ENCODE measurements at places on chromosomes 12 and 14. TPM values are rescaled to one million over a fixed set of nuclear protein-coding genes. Genes with fewer than 3 reads are reported as not detected.

GRCh38 chr12:54579258-54579657 lies 9.2 kb downstream of the PPP1R1A start:
- H3K27me3 ChIP-seq = peaks cover 12% of the 10 kb centered on the region
- no peaks in the 10 kb centered on the region for H3K4me1 ChIP-seq
- no peak overlapping the region for H3K4me3 ChIP-seq

DNA sequence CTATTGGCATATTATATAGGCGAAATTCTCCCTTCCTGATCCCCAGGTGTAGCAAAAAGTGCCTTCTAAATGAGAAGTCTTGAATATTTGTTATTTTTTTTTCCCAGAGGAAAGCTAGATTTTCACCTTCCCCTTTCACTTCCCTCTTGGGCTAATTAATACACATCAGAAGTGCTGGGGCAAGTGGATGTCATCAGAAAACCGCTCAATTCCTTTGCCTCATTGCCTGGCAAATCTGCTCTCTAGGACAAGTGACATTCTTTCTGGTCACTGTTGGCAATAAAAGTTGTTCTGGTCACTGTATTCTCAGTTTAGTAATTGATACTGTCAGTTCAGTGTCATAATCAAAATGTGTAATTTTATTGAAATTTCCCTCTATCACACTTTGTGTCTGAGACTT lies 174.5 kb downstream of the ETNK1 start:
- no peak overlapping the region for H3K27ac ChIP-seq
- H3K36me3 ChIP-seq = no peaks in the 10 kb centered on the region
- H3K27me3 ChIP-seq = no peaks in the 10 kb centered on the region
- no peak overlapping the region for H3K4me3 ChIP-seq

- H3K4me3 ChIP-seq = no peak overlapping the region
- H3K36me3 ChIP-seq = no peaks in the 10 kb centered on the region
- peaks cover 9% of the 10 kb centered on the region for H3K4me1 ChIP-seq
- H3K27me3 ChIP-seq = no peaks in the 10 kb centered on the region
These were observed 355.6 kb upstream of the KITLG start for GRCh38 chr12:88935856-88936255.

GRCh38 chr14:97634751-97635150 lies 837.6 kb downstream of the VRK1 start:
- H3K4me1 ChIP-seq = no peaks in the 10 kb centered on the region
- H3K27ac ChIP-seq = no peak overlapping the region

GRCh38 chr12:109264095-109264942 lies 44.8 kb downstream of the FOXN4 start:
- no peaks in the 10 kb centered on the region for H3K27me3 ChIP-seq
- no peaks in the 10 kb centered on the region for H3K4me1 ChIP-seq
- DNase-seq = peak; percentile 96
- no peaks in the 10 kb centered on the region for H3K36me3 ChIP-seq
- no peak overlapping the region for H3K27ac ChIP-seq
- H3K4me3 ChIP-seq = no peak overlapping the region

DNA sequence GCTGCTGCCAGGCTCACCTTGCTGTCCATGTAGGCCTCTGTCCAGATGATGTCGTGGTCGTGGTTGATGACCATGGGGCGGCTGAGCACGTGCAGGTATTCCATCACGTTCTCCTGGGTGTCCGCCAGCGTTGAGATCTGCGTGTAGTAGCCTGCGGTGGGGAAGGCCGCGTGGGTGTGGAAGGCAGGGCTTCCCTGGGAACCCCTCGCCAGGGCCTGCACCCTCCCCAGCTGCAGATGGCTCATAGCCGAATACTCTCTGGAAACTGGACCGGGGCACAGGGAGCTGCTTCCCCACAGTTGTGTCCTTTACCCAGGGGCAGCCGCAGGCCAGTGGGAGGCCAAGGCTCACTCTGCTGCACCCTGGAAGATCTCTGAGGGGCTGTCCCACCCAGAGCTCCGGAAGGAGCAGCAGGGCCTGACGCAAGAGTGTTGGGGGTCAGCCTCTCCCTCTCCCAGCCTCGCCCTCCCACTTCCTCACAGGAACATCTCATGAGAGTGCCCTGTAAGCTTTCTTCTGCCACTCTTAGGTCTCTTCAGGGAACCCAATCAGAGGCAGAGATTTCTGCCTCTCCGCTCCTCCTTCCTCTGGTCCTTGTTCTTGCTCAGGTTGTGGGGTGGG lies 35.5 kb downstream of the CACNA2D4 start:
- no peak overlapping the region for H3K4me3 ChIP-seq
- no peaks in the 10 kb centered on the region for H3K36me3 ChIP-seq
- no peaks in the 10 kb centered on the region for H3K4me1 ChIP-seq
- H3K27me3 ChIP-seq = peaks cover 66% of the 10 kb centered on the region

DNA sequence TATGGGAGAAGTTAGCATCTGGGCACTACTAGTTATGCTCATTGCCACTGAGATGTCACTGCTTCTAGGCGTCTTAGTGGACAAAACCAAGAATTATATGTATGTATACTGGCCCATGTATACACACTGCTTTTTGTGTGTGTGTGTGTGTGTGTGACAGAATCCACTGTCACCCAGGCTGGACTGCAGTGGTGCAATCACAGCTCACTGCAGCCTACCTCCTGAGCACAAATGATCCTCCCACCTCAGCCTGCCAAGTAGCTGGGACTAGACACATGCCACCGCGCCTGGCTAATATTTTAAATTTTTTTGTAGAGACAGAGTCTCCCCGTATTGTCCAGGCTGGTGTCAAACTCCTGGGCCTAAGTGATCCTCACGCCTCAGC lies 25.2 kb downstream of the LIMA1 start:
- H3K4me3 ChIP-seq = no peak overlapping the region
- peaks cover 28% of the 10 kb centered on the region for H3K4me1 ChIP-seq
- H3K27me3 ChIP-seq = no peaks in the 10 kb centered on the region
- DNase-seq = no peak

GRCh38 chr14:59772233-59772632 lies 98.3 kb downstream of the RTN1 start:
- no peak overlapping the region for H3K4me3 ChIP-seq
- H3K27me3 ChIP-seq = no peaks in the 10 kb centered on the region
- no peaks in the 10 kb centered on the region for H3K36me3 ChIP-seq
- H3K27ac ChIP-seq = no peak overlapping the region
- no peak for DNase-seq

- H3K4me3 ChIP-seq = no peak overlapping the region
- H3K27ac ChIP-seq = no peak overlapping the region
- no peaks in the 10 kb centered on the region for H3K4me1 ChIP-seq
- DNase-seq = no peak
- no peaks in the 10 kb centered on the region for H3K27me3 ChIP-seq
These were observed 16.4 kb upstream of the SRRM4 start for GRCh38 chr12:118964988-118965387.

DNA sequence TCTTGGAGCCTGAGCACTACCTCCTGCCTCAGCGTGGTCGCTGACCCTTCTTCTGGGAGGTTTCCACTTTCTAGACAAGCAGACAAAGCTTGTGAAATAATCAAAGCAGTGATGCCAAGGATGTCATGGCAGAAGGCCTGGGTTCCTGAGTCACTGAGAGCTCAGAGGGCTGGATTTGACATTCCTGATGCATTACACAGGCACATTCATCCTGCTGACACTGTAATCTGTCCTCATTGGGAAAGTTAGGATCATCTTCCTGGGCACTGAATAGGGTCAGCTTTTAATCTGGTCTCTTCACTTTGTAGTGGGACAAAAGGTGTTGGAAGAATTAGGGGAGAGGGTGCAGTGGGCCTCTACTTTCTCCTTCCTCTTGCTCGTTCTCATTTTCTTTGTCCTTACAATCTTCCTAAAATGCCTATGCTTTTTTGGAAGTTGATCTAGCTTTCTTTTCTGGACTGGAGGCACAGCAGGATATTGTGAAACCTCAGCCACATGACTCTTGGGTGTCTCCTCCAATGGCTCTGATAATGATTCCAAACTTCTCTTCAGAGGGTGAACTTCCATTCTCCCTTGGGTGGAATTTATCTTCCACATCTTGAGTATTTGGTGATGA lies 29.6 kb downstream of the EEA1 start:
- DNase-seq = peak; percentile 79
- H3K4me1 ChIP-seq = peaks cover 22% of the 10 kb centered on the region
- no peaks in the 10 kb centered on the region for H3K36me3 ChIP-seq
- H3K27ac ChIP-seq = peak overlapping the region; percentile 90
- no peaks in the 10 kb centered on the region for H3K27me3 ChIP-seq

DNA sequence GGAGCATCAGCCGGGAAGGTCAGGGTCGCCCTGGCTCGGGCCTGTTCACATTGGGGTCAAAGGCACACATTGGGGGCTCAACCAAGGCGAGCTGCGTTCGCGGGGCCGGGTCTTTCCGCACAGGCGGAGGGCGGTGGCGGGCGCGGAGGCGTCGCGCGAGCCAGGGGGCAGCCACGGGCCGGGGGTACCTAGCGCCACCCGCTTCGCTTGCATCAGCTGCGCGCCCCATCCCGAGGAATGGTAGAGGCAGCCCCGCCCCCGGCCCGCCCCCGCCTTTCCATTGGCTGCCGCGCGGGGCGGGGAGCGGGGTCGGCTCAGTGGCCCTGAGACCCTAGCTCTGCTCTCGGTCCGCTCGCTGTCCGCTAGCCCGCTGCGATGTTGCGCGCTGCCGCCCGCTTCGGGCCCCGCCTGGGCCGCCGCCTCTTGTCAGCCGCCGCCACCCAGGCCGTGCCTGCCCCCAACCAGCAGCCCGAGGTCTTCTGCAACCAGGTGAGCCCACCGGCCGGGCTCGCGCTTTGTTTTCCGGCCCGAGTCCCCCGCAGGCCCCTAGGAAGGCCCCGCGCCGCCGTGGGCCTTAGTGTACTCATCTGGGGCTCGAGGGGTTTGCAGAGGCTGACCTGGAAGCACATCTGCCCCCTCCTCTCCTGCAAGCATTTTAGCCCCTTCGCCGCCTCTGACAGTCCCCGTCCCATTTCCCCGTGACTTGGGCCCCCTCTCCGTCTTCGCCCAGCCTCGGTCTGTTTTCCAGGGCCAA lies at the start of gene ALDH2:
TSS of gene ALDH2 (plus strand) at position 326 of the 754 bp plus-strand sequence. CDS start at position 376, 50 bp downstream.
- H3K36me3 ChIP-seq = no peaks in the 10 kb centered on the region
- peak; percentile 95 for DNase-seq
- peak within 1 kb of the TSS; percentile 78 for H3K4me3 ChIP-seq
- peaks cover 3% of the 10 kb centered on the region for H3K27me3 ChIP-seq
- H3K4me1 ChIP-seq = peaks cover 13% of the 10 kb centered on the region

- no peak for DNase-seq
- no peak overlapping the region for H3K4me3 ChIP-seq
- H3K36me3 ChIP-seq = no peaks in the 10 kb centered on the region
- no peak overlapping the region for H3K27ac ChIP-seq
These were observed 552.6 kb upstream of the ATP2B1 start for GRCh38 chr12:90261283-90261682.

- peaks cover 12% of the 10 kb centered on the region for H3K4me1 ChIP-seq
- H3K27me3 ChIP-seq = no peaks in the 10 kb centered on the region
- no peak overlapping the region for H3K27ac ChIP-seq
- no peak for DNase-seq
- no peak overlapping the region for H3K4me3 ChIP-seq
These were observed 13.7 kb downstream of the ETV6 start for GRCh38 chr12:11663130-11663529.

- DNase-seq = no peak
- H3K27ac ChIP-seq = no peak overlapping the region
- no peaks in the 10 kb centered on the region for H3K27me3 ChIP-seq
- H3K4me1 ChIP-seq = no peaks in the 10 kb centered on the region
- no peaks in the 10 kb centered on the region for H3K36me3 ChIP-seq
These were observed 70.5 kb downstream of the SLCO1A2 start for GRCh38 chr12:21264232-21264631.

- H3K27ac ChIP-seq = peak overlapping the region; percentile 21
- H3K4me3 ChIP-seq = no peak overlapping the region
- no peaks in the 10 kb centered on the region for H3K36me3 ChIP-seq
- H3K27me3 ChIP-seq = no peaks in the 10 kb centered on the region
These were observed 57.0 kb upstream of the PNMA1 start for GRCh38 chr14:73770977-73771847.

DNA sequence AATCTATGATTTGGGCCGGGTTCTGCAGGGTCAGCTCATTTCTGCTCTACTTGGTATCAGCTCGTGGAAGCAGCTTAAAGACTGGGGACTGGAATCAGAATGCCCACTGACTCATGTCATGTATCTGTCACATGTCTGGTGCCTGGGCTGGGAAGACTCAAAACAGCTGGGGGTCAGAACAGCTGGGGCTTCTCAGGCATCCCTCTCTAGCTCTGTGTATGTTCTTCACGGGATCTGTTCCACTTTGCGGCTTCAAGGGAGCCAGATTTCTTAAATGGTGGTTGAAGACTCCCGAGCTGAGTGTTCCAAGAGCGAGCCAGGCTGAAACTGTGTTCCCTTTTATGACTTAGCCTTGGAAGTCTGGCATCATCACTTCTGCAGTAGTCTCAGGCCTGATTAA lies 11.9 kb downstream of the AEBP2 start:
- no peaks in the 10 kb centered on the region for H3K27me3 ChIP-seq
- H3K36me3 ChIP-seq = no peaks in the 10 kb centered on the region
- DNase-seq = no peak
- no peak overlapping the region for H3K4me3 ChIP-seq

- no peak overlapping the region for H3K27ac ChIP-seq
- H3K36me3 ChIP-seq = no peaks in the 10 kb centered on the region
- H3K4me3 ChIP-seq = no peak overlapping the region
- no peak for DNase-seq
- H3K27me3 ChIP-seq = peaks cover 10% of the 10 kb centered on the region
- no peaks in the 10 kb centered on the region for H3K4me1 ChIP-seq
These were observed 6.1 kb upstream of the OS9 start for GRCh38 chr12:57687862-57688261.

DNA sequence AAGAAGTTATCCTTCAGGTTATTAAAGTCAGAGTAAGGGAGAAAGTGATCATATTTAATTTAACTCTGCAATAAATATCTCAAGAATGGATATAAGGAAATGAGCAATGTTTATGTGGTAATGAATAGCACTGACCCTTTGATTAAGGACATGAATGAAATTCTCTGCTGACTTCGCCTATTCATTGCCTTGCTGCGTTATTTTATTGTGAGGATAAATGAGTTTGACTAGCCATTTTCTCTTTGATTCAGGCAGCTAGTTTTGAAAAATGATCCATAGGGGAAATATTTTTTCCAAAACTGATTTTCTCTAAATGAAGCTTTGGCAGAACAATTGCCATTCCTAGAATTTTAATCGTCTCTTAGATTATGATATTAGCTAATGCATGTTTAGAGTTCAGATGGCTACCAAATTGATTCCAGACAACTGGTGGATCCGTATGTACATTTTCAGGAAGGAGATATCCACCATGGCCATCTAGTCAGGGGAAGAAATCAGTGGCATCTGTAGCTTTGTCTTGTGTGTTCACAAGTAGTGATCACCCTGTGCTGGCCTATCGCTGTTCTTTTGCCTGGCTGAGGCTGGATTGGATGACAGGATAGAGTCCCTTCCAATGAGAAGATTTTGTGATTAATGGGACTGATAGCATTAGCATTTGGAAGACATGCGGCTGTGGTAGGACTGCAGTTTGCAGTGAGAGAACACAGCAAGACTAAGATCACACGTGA lies 302.3 kb upstream of the RGS6 start:
- peaks cover 18% of the 10 kb centered on the region for H3K4me1 ChIP-seq
- H3K27me3 ChIP-seq = no peaks in the 10 kb centered on the region
- peak; percentile 43 for DNase-seq
- peak overlapping the region; percentile 44 for H3K27ac ChIP-seq
- H3K36me3 ChIP-seq = peaks cover 35% of the 10 kb centered on the region

GRCh38 chr12:6045438-6045837 lies 79.0 kb downstream of the VWF start:
- peaks cover 40% of the 10 kb centered on the region for H3K4me1 ChIP-seq
- no peak overlapping the region for H3K27ac ChIP-seq
- DNase-seq = no peak

The PSMB5 gene
- 164 TPM for total RNA-seq

The PMCH gene
- not detected for total RNA-seq

The RNF212B gene
- not detected for total RNA-seq

The OR4E2 gene
- not detected for total RNA-seq

The TMEM119 gene
- 362 TPM for total RNA-seq

The ASCL1 gene
- not detected for total RNA-seq
